ENCODE measurements at places on chromosomes 5 and 9.

DNA sequence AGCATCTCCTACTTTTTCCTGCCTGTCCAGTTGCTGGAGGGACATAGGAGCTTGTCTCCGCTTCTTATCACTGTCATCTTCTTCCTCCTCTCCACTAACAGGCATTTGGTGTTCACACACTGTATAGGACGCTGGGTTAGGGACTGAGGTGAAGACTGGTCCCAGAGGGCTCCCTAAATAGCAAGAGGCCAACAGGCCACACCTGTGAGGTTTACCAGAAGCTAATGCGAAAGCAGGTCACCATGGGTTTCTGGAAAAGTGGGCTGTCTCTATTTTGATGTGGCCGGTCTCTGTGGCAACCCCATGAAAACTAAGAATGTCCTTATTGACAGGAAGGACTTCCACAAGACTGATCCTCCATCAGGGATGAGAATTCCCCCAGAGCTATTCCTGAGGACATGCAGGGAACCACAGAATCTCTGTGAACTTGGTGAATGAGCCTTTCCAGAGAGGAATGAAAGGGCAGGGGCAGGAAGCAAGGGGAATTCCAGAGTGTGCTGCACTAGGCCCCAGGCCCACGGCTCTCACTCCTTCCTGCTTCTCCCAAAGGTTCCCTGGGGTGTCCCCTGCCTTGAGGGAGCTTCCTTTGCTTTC lies 61.7 kb downstream of the DAP start:
- no peak for DNase-seq

DNA sequence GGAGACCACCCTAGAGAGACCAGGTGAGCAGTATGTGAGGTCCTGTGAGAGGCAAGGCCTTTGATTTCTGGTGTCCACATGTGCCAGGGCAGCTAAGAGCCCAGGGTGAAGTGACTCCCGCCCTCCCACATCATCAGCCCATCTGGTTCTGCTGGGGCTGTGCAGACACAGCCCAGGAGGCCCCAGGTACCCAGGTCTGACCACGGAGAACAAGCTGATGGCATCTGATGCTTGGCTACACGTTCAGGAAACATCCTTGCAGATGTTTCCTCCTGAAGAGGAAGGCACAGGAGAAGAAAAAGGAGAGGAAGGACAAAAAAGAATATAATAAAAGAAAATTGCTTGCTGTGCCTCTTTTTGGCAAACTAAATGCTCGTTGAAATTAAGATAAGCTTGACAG lies 225.8 kb downstream of the PAX5 start:
- no peak for DNase-seq

DNA sequence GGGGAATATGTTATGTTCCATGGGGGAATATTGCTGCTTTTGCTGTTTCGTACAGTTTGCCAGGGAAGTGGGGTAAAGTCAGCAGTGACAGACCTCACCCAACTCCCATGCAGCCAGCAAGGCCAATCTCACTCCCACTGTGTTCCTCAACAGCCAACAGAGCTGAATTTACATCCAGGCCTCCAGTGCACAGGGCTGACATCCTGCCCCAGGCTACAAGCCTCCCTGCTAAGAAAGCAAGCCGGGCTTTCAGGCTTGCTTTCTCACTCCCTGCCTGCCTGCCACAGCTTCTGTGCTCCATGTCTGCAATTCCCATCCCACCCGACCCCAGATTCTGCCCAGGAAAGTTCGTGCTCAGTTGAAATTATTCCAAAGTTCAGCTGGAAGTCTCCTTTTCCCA lies 25.5 kb upstream of the SNCAIP start:
- no peak for DNase-seq

DNA sequence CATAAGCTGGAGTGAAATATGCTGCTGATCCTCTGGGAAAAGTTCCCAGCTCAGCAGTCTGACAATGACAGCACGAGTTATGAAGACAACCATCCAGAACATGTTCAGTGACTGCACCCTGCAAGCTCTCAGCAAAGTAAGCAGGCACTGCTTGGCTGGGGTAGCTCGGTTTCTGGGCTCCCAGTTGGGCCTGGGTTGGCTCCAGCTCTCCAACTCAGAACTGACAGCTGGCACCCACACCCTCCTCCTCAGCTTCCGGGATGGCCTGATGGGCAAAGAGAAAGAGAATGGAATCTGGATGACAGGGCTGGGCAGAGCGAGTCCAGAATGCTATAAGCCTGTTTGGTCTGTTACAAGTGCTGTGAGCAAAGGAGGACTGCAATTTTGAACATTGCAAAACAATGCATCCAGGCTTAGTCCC lies 185.0 kb downstream of the CSNK1G3 start:
- DNase-seq = peak; percentile 88

DNA sequence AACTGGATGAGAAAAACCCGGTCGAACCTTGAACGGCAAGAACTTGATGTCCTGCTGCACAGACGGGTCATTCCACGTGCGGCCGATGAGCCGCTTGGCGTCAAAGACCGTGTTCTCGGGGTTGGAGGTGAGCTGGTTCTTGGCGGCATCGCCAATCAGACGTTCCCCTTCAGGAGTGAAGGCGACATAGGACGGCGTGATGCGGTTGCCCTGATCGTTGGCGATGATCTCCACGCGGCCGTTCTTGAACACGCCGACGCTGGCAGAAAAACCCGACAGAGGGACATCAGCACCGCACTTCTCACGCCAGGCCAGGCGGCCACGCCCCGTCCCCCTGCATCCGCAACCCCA lies 519 bp downstream of the HSPA5 start:
- peak; percentile 26 for DNase-seq

DNA sequence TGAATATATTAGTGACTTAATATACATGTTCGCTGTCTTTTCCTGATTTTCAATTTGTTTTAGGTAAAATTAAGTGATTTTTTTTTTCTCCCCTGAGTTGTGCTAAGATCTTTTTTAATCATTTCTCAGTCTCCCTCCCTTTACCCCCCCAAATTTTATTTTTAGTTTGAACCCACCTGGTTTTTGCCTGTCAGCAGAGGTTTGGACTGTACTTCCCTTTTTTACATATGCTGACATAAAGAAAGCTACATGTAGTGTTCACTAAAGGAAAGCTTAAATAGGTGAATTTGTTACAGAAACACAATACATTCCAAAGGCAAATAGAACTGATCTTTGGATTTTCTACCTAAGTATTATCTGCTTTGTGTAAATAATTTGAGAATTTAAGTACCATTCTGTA lies 82.2 kb downstream of the IPO11 start:
- DNase-seq = no peak

DNA sequence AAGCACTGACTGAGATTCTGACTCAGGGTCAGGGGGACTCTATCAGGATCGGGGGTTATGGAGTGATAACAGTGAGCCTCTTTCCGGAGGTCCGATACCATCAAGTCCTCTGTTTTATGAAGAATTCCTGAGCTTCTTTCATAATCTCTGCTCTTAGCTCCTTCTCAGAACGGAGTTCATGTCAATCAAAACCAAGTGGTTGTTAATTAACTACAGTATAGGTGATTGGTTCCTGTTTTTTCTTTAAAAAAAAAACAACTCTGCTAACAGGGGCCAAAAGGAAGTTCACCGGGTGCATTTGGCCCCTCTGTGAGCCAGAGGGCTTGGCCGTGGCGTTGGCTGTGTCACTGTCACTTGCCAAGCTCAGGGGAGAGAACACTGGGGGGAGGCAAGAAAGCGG lies 4.0 kb downstream of the GFI1B start:
- no peak for DNase-seq

- DNase-seq = no peak
Observed at GRCh38 chr5:18764161-18764560, 1129.9 kb downstream of the TAF11L14 start.

DNA sequence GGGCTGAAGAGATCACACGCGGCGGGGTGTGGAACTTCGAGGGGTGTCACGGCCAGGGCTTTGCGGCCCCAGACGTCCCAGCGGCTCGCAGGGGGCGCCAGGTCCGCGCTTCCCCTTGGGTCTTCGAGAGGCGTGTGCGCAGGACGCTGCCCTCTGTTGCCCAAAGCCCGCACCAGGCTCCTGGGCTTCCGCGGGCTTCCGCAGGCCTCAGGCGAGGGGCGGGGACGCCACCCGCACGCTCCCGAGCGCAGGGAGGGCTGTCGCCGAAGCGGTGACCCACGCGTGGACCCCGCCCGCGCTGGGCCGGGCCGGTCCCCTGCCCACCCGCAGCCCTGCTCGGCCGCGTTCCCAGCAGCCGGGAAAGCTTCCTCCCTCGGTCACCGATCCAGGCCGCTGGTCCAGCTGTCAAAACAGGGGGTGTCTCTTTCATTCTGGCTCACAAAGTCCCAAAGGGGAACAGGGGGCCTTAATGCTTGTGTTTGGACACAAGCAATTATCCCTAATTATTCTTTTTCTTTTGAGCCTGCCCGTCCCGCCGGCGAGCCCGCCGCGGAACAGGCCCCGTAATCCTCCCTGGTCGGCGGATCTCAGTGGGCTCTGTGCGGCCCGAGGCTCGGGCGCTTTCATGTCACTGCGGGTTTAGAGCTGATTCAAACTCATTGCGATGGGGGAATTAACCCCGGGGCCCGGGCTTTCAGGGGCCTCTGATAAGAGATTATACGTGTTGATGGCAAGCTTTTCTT lies 60.6 kb downstream of the TMEM174 start:
- DNase-seq = no peak

- no peak for DNase-seq
Observed at GRCh38 chr9:89419978-89420394, 77.9 kb downstream of the SEMA4D start.

DNA sequence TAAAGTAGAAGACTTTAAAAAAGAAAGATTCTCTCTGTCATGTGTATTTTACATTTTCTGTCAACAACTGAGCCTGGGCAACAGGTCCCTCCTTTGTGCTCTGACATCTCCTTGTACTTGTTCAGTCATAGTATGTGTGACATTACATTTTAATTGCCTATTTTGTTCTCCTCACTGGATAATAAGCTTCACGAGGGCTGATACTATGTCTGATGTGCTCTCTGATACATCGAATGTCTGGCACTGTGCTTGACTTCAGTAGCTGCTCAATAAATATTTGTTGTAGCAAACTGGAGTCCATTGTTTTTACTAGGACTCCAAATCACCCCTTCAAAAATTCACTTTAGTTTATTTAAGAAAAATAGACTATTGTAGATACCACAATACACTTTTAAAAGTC lies 482.0 kb downstream of the RASEF start:
- DNase-seq = no peak

- DNase-seq = no peak
Observed at GRCh38 chr5:394671-395155, 48.3 kb upstream of the EXOC3 start.

DNA sequence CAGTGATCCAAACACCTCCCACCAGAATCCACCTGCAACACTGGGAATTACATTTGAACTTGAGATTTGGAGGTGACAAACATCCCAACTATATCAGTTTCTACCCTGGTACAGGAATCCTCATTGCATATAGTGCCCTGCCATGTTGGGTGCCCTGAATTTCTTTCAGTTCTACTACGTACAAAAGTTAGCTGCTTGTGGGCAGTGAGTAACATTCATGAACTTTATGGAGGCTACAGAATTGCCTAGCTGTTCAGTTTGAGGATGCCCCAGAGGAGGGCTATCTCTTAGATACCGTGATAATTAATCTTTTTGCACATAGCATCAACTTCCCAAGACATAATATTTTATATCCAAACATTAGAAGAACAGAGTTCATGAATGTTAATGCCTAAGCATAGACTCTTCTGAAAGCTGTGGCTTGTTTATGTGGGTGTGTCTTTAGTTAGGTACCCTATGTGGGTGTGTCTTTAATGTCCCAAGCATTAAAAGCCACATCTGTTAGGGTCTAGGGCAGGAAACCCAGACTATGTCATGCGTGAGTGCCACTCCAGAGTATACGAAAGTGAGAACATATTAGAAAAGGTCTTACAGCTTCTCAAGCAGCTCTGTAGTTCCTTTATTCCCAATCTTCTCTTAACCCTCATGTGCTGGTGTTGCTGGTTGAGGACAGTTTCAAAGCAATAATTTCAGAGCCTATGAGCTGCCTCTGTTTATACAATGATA lies 47.0 kb upstream of the CHD1 start:
- no peak for DNase-seq

- DNase-seq = no peak
Observed at GRCh38 chr9:72684615-72685014, 163.2 kb downstream of the TMC1 start.

DNA sequence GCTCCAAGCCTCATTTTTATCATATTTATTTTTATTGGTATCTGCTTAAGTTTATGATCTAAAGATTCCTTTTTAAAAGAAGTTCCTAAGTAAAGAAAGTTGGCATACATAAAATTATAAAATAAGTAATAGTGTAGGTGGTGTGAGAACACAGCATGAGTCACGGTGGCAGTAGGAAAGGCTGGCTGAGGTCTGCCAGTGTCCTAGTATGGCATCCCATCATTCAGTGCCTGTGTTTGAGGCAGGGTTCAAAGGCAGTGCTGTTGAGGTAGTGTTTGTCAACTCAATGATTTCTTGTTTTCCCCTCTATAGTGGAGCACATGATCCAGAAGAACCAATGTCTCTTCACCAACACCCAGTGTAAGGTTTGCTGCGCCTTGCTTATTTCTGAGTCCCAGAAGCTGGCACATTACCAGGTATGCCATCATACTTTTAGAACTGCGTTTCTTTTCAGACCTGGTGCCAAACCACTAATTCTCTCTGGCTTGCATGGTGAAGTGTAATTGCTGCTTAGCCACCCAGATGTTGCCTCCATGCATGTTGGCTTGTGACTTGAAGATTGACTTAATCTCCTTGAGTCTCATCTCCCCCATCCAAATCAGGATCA lies 18.4 kb downstream of the ZNF346 start:
- DNase-seq = peak; percentile 93

- no peak for DNase-seq
Observed at GRCh38 chr5:172383191-172383802, 71.0 kb downstream of the SH3PXD2B start.

DNA sequence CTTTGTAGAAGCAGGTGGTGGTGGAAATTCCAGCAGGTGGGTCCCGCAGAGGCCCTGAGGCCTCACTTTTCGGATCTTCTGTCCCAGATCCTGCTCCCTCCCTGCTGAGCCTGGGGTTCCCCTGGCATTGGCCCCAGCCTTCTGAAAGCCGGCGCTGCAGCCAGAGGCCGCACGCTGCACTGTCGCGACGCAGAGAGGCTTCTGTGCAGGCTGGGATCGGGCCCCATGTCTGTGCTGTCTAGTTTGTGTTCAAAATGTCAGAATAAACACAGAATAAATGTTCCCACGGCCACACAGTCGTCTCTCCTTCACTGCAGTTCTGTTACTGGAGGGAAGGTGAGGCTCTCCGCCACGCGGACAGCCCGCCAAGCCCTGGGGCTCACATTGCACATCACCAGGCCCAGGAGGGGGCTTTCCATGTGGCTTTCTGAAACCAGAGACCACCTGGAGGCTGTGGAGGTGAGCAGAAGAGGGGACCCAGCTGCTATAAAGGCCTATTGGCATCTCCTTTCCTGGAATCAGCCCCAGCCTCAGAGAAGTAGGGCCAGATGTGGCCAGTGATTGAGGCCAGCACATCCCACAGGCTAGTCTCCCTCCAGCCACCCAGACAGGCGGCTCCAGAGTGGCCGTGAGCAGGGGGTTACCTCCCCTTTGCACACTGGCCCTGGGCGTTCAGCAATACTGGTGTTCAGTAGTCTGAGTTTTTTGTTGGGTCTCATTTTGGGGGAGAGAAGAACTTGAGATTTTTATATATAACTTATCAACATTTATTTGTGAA lies 46.5 kb downstream of the USP20 start:
- no peak for DNase-seq

Data from AG10803 (cell line).